ENCODE measurements at places on chromosomes 1 and 21. TPM values are rescaled to one million over a fixed set of nuclear protein-coding genes. Genes with fewer than 3 reads are reported as not detected.

The S100A12 gene
- not detected for total RNA-seq

The DSCAM gene
- total RNA-seq: 0.20 TPM

The LCE1E gene
- total RNA-seq: not detected

The MMP23B gene
- total RNA-seq: 0.67 TPM

The PLEKHA6 gene
- 2.9 TPM for total RNA-seq

The ETV3L gene
- total RNA-seq: not detected

DNA sequence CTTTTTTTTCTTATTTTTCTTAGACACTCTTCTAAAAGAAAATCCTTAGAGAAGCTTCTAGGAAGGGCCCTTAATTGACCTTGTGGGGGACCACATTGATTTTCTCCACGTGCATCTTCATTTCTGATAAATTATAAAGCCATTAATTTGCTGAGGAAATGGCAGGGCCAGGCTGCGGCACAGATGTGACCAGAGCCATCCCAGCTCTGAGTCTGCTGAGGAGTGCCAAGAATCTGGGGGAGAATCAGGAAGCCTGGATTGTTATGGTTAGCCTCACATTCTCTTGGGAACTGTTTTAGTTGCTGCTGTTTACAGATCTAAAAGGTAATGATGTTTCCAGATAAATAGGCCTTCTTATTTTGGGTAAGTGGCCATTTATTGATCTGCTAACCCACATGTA lies 16.2 kb downstream of the PROX1 start:
- no peaks in the 10 kb centered on the region for H3K27me3 ChIP-seq
- peaks cover 22% of the 10 kb centered on the region for H3K4me1 ChIP-seq
- no peaks in the 10 kb centered on the region for H3K36me3 ChIP-seq

- H3K4me3 ChIP-seq: no peak overlapping the region
- H3K36me3 ChIP-seq: no peaks in the 10 kb centered on the region
- no peaks in the 10 kb centered on the region for H3K27me3 ChIP-seq
- no peak overlapping the region for H3K27ac ChIP-seq
- H3K4me1 ChIP-seq: peaks cover 25% of the 10 kb centered on the region
Measured at GRCh38 chr1:9438431-9439073, 100.7 kb upstream of the SLC25A33 start.

- no peaks in the 10 kb centered on the region for H3K27me3 ChIP-seq
- H3K36me3 ChIP-seq: peaks cover 36% of the 10 kb centered on the region
- no peak overlapping the region for H3K4me3 ChIP-seq
- DNase-seq: peak; percentile 22
Measured at GRCh38 chr1:43387976-43388599, 1.5 kb downstream of the MED8 start.

- no peaks in the 10 kb centered on the region for H3K4me1 ChIP-seq
- no peak overlapping the region for H3K27ac ChIP-seq
- no peaks in the 10 kb centered on the region for H3K36me3 ChIP-seq
- no peaks in the 10 kb centered on the region for H3K27me3 ChIP-seq
- DNase-seq: no peak
Measured at GRCh38 chr1:63974966-63975365, 201.1 kb downstream of the ROR1 start.

GRCh38 chr1:65176591-65176990 lies 28.6 kb downstream of the AK4 start:
- no peaks in the 10 kb centered on the region for H3K36me3 ChIP-seq
- no peak overlapping the region for H3K4me3 ChIP-seq
- no peaks in the 10 kb centered on the region for H3K4me1 ChIP-seq
- no peak for DNase-seq
- H3K27ac ChIP-seq: no peak overlapping the region
- H3K27me3 ChIP-seq: no peaks in the 10 kb centered on the region

DNA sequence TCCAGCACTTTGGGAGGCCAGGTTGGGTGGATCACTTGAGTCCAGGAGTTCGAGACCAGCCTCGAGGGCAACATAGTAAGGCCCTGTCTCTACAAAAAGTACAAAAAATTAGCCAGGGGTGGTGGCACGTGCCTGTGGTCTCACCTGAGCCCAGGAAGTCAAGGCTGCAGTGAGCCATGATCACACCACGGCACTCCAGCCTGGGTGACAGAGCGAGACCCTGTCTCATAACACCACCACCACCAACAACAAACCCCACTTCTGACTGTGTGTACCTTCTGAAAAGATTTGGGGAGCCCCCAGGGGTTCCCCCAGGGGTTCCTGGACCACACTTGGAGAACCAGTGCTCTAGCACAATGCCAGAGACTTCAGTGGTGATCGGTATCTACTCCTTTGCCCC lies 29.9 kb downstream of the NUAK2 start:
- DNase-seq: no peak
- H3K27me3 ChIP-seq: no peaks in the 10 kb centered on the region
- no peaks in the 10 kb centered on the region for H3K36me3 ChIP-seq
- peak overlapping the region; percentile 3 for H3K27ac ChIP-seq
- H3K4me3 ChIP-seq: no peak overlapping the region
- H3K4me1 ChIP-seq: peaks cover 48% of the 10 kb centered on the region

All from thyroid gland (tissue), 4 donors.